ENCODE measurements at places on chromosomes 12 and 14.

DNA sequence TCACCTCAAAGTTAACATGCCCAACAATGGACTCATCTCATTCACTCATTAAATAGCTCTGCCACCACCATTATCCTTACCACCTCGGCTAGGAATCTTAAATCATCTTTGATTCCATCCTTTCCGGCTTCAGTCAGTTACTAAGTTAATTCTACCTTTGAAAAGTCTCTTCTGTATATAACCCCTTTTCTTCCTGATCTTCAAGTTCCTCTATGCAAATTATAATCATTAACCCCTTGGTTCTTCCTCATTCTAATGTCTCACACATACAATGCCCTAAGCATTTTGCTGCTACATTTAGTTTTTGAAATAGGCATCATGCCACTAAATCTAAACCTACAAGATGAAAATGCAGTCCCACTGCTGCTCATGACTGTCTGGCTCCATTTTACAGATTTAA, 51.6 kb downstream of the ATP2B1 start:
- DNase-seq = no peak

DNA sequence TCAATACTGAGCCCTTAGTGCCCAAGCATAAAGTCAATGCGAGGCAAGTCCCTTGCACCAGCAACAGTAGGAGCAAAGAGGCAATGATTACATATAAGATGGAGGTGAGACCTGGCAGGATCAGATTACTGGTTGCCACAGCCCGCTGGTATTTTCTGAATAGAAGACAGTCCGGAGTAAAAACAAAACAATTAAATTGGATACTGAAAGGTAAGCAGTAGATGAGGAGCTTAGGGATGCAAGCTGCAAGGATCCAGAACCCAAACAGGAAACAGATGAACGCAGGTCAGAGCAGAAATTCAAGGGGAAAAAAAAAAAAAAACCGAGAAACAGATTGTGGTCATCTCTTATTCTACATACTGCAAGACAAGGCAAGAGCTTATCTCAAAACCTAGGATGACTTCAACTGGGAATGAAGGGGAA, 119.6 kb downstream of the MED13L start:
- peak; percentile 28 for DNase-seq

DNA sequence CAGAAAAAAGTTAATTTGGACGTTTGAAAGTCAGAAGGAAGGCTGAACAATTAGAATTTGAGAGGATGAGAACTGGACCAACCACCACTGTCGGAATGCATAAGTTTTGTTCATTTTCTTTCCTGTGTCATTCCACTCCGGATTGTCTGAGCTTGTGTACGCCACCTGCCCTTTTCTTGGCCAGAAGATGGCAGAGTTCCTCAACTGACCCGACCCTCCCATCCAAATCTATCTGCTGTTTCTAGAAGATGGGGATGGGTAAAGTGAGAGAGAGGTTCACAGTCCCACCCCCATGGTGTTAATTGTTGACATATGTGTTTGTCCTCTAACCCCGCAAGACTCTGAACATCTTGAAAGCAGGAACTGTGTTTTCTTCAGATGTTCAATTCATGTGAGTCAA, 388.0 kb downstream of the VRK1 start:
- DNase-seq = no peak

DNA sequence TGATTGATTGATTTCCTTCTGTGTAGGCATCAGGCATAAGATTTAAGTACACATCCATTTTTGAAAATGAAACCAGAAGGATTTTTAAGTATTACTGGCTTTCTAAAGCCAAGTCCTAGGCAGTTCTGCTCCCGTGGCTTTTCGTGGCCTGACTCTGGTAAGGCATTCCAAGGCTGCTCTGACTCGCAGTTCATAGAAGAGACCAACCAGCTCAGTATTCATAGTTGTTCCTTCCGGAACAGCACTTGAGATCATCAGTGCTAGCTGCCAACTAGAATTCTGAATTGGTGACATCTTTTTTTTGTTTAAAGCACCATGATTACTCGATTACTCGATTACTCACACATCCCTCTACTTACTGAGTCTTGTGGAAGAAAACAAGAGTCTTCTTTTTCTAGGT, 25.9 kb downstream of the SUDS3 start:
- no peak for DNase-seq

GRCh38 chr12:79454338-79454843, 236.4 kb downstream of the PAWR start:
- no peak for DNase-seq

GRCh38 chr12:27412047-27412446, 34.5 kb upstream of the SMCO2 start:
- no peak for DNase-seq

- DNase-seq = no peak
Measured at GRCh38 chr14:68340262-68340661, 452.6 kb downstream of the ZFP36L1 start.

- DNase-seq = no peak
Measured at GRCh38 chr12:113056381-113056630, 224 bp upstream of the DTX1 start.

DNA sequence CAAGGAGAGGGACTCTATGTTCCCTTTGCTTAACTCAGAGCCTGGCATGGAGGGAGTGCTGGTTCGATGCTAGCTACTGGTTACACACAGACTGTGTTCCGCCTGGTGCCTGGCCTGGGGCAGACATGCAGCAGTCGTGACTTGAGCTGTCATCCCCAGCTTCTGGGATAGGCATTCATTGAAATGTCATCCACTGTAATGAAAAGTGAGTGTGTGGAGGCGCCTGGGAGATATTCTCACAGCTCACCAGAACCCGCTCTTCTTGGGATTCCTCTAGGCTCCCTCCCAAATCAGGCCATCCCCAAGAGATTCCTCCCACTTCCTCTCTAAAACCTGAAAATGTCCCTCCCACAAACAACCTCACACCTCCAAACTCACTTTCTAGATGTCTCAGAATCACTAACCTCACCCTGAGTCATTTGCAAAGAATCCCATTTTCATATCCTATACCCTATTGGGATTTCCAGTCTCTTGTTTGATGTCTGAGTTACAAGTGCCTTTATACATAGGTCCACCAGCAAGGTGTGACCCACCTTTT, 82.8 kb downstream of the CRACR2A start:
- DNase-seq = no peak

DNA sequence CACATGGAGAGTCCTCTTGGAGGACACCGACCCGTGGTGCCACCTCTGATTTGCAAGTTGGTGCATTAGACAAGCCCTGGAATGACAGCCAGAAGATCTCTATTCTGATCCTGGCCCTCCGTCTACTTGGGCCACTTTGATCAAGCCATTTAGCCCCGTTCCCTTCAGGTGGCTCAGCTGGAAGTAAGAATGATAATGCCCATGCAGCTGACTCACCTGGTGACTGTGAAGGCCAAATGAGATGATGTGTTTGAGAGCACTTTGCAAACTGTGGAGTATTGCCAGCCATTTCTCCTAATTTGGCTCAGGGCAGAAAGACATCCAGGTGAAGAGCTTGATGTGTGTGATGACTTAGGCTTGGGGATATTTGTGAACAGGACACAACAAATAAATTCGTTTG, 165.9 kb downstream of the ETV6 start:
- no peak for DNase-seq

- DNase-seq = no peak
Measured at GRCh38 chr14:56754921-56755320, 55.4 kb downstream of the OTX2 start.

GRCh38 chr12:78290606-78291345, 460.1 kb downstream of the NAV3 start:
- DNase-seq = no peak

- no peak for DNase-seq
Measured at GRCh38 chr14:101132051-101132571, 228.6 kb upstream of the RTL1 start.

- peak; percentile 65 for DNase-seq
Measured at GRCh38 chr14:70011098-70011497, 131.9 kb downstream of the SMOC1 start.

- DNase-seq = no peak
Measured at GRCh38 chr12:111628505-111629260, 29.6 kb upstream of the ATXN2 start.

- DNase-seq = no peak
Measured at GRCh38 chr12:26434299-26435068, 239.1 kb downstream of the SSPN start.

GRCh38 chr14:65412856-65413738, 567 bp downstream of the FUT8 start:
- DNase-seq = peak; percentile 93

DNA sequence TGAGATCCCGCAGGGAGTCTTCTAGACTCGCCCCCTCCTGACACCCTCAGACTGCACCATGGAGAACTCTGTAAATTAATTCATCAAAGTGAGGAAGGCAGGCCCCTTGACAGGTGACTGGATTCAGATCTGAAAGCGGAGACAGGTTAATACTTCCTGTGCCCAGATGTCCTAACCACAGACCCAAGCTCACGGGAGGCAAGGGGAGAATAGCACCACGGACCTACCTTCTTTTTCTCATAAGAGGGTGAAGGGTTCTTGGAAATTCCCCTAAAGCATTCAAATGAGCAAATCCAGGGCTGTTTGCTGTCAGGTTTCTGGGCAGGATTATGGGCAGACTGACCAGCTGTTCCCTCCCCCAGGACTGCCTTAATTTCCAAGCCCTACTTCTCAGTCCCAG, 170.0 kb downstream of the ZFP36L1 start:
- no peak for DNase-seq

DNA sequence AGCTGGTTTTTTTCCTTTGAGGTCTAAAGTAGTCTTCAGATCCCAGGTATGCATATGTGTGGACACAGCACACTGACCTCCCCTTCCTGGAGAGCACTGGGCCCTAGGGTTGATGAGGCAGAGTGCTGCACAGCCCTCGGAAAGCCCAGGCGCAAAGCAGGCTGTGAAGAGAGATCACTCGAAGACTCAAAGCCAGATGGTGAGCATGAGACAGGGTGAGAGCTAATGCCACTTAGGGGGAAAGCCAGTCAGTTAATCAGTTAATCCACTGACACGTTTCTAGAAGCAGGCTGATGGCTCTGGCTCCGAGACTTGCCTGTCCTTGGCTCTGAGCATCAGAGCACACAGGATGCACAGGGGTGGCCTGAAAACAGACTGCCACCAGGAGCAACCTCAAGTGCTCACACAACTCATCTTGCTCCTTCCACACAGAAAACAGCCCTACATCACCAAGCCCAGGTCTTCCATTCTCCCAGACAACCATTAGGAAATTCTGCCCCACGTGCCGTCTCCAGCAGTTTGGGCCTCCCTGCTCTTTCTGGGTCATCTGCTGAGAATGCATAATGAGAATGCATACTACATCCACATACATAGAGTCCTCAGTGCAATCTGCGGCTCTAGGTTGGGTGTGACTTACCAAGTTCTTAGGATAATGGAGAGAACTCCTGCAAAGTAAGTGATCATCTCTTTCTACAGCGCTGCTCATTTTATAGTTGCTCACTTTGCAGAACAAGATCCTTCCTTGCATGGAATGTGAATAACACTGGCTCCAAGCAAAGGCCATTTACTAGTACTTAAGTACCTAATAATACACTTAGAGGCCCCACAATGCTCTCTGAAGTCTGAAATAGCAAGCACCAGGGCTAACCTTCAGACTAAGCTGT, 12.0 kb downstream of the AQP6 start:
- peak; percentile 36 for DNase-seq

- peak; percentile 24 for DNase-seq
Measured at GRCh38 chr14:76101391-76102379, 50.0 kb upstream of the GPATCH2L start.

DNA sequence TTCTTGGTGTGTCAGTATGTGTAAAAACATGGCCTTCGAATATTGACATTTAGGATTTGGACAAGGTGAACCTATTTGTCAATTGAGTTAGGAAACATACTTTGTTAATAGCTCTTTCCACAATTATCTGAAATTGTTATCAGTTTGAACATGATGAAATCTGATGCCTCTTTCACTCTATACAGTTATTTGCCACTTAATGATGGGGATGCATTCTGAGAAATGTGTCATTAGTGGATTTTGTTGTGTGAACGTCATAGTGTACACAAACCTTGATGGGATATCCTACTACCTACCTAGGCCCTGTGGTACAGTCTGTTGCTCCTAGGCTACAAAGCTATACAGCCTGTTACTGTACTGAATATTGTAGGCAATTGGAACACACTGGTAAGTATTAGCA, 4.8 kb downstream of the TULP3 start:
- no peak for DNase-seq

DNA sequence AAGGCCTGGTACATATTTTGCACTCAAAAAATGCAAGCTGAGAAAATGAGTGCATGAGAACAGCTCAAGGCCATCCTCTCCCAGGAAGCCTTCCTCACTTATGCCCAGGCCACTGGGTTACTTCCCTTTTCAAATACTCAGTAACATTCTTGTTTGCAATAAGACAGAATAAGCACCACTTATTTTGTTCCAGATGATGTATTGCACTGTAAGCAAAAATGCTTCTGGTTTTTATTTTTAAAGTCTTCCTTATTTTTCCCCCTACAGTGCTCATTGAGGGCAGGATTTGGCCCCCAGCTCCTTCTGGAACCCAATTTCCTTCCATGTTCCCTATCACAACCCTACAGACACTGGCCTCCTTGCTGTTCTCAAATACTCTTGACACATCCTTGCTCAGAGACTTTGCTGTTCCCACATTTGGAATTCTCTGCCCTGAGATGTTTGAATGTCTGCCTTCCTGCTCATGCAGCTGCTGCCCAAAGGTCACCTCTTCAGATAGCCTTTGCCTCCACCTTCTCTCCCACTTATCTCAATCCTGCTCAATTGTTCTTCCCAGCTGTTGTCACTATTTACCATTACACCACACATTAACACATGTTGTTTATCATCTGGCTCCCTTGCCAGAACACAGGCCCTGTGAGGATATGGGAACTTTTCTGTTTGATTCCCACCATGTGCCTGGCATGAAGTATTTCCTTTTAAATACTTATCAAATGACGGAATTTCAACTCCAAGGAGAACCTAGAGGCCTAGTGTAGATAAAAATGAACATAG, 49.9 kb downstream of the IFNG start:
- no peak for DNase-seq

DNA sequence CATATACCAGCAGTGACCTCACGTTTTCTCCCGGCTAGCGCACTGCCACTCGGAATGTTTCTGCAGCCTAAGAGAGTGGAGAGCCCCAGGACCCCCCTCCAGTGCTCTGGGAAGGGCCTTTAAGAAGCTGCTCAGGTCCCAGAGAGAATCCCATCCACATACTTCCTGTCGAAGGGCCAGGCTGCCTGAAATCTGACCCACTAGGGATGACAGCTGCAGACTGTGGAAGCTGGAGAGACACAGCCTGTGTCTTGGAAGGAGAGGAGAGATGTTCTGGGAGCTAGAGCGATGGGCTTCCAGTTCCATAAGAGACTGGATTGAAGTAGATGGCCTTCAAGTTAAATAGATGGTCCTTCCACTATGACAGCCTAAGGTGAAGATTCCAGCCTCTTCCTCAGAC, 54.4 kb downstream of the IQSEC3 start:
- no peak for DNase-seq

- DNase-seq = no peak
Measured at GRCh38 chr14:70021548-70022220, 142.5 kb downstream of the SMOC1 start.

GRCh38 chr14:24984846-24985589, 64.9 kb downstream of the STXBP6 start:
- peak; percentile 99 for DNase-seq

DNA sequence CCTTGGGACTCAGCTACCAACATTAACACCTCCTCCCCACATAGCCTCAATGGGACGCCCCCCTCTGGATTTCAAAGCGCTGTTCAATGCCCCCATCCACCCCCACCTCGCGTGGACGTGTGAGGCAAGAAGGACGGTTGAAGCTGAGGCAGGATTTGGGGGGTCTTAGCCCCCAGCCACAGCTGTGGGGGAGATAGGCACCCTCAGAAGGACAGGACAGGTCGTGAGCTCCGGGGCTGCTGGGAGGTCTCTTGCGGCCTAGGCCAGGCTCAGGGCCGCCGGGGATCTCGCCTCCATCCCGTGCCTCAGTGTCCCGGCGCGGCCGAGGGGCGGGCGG, 8.3 kb upstream of the SP7 start:
- DNase-seq = no peak

GRCh38 chr12:12425001-12425400, 68.1 kb downstream of the BORCS5 start:
- DNase-seq = no peak

Data from DMS79 treated with DMSO at 0.1 percent for 48 hours (cell line).